Activated T-helper 1 cell treated with anti-CD3 and anti-CD28 coated beads, Interleukin-12 subunit alpha, Interleukin-12 subunit beta, Interleukin-2, Interleukin-4 antibody, amounts not matched to agents 30 ng/mL and 10 ng/mL and 1 ng/mL, durations not matched to agents 14 hours and 24 hours and 36 hours (primary cell): ENCODE measurements at places on chromosomes 13 and 19.
A peak's percentile ranks its signal among the peaks of the same experiment; 100 is the strongest.

DNA sequence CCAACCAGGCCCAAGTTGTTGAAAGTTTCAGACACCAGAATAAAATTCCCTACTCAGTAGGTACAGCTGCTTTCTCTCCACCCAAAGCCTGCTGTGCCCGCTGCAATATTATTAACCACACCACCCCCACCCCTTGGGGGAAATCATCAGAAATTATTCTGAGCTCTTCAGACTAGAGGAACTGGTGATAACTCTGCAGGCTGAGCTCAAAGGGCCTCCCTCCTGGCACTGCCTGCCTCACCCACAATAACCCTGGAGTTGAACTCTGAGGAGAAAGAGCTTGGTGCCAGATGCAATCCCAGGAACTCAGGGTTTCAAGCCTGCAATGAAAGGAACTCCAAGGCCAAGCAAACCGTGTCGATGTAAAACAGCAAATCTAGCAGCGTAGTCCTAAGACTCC, 381.7 kb upstream of the ZNF507 start:
- DNase-seq: no peak

- peak; percentile 40 for DNase-seq
Measured at GRCh38 chr19:4730740-4731171, 7.1 kb upstream of the DPP9 start.

- peak; percentile 46 for DNase-seq
Measured at GRCh38 chr19:38538793-38539528, 78.8 kb downstream of the MAP4K1 start.

DNA sequence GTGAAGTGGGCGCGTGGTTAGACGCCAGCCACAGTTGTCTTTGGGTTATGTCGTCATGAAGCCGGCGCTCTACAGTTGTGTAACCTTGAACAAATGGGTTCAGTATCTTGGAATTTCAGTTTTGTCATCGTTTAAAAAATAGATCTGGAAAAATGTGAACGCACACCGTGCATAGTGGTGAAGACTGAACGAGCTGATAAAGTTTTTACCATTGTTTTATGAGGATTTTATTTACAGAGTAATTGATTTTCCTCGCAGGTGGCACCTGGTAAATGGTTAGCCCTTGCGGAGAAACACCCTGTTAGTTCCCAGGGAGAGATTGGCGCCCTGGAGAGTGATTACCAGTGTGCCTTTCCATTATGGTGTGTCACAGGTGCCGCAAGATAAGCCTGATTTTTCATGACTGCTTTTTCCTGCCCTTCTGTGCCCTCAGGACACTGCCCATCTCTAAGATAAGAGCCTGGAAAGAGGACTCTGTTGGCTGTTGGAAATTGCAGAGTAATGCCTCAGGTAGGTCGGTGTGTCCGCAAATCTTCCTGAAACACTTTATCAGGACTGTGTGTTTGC, 577 bp downstream of the ZNF181 start:
- DNase-seq: no peak

DNA sequence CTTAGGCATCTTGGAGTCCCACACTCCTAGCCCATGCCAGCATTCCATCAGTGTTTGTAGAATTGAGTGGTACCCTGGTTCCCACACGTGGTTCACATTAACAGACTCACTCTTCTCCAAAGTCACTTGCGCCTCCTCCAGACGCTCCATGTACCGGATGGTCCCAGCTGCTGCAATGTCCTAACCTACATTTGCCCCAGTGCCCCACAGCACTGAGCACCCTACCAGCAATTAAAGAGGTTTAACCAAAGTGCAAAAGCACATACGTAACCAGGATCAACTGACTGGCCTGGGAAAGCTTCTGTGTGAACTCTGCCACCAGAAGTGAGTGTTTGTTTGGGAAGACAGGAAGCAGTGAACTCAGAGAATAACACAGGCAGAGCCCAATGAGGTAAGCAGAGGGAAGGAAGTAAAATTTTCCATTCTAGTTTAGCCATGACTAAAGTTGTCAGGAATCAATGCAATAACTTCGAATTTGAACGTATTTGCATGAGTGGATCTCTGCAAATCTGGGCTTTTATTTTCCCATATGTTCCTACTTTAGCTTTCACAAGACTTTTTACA, 7.3 kb upstream of the MEDAG start:
- DNase-seq: no peak

GRCh38 chr19:11033763-11034162, 55.5 kb upstream of the LDLR start:
- no peak for DNase-seq

DNA sequence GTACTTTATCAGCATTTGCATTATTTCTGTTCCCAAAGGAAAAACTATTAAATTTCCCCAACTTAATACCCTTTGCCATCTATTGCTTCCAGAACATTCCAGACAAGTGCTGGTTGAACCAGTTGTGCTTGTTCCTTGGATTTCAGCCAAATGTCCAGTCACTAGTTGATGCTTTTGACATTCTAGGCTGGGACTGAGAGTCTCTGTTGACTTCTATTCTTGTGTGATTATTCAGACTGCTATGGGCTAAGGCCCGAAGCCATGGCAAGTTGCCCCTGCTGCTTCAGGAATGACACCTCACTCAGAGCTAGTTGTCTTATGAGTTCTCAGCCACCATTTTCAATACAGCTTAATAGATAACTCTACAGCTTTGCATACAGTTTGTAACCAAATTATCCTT, 458.1 kb upstream of the ARGLU1 start:
- no peak for DNase-seq

GRCh38 chr13:43838909-43839308, 40.6 kb downstream of the CCDC122 start:
- no peak for DNase-seq

DNA sequence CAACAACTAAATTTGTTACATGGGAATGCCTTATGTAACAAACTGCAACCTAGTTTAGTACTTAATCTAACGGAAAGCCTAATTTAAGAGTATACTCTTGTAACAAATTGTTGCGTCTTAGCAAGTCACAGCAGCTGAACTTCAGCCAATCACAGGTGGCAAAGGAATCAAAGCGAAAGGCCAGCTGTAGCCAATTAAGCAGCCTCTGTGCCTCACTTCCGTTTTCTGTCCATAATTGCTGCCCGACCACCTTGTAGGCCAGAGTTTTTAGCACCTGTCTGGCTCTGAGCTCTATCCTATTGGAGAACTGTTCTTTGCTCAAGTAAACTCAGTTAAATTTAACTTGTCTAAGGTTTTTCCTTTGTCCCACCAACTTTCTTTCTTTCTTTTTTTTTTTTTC, 18.1 kb upstream of the HSPH1 start:
- DNase-seq: no peak

DNA sequence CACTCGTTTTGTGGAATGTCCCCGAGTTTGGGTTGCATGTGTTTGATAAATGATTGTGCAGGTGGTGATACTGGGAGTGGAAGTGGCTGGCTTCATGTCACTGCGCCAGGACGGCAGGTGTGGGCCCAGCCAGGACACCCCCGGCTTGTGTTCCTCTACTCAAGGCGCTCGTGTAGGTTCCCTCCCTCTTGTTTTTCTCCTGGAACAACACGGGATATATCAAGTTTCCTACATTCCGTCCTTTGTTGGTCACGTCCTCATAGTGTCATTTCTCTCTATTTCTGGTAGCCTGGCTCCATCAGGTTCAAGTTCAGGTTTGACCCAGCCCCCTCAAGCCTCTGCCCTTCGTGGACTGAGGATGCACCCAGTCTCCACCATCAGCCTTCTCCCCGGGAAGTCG, 16.3 kb downstream of the IL17D start:
- no peak for DNase-seq

DNA sequence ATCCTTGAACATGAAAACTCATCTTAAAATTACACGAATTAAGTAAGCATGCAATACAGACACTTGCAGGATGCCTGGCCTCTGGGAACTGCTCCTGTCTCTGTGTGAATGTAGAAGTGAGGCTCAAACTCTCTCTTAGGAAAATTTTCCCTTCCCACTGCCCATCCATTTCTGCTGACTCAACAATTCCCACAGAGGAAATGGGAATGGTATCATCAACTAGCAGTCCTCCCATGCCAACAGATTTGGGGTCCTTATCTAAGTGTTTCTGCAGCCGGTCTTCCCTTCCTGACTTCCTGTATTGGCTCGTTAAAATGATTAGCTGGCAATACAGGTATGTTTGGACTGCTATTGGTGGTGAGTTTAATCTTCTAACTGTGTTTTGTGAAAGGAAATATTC, 85.8 kb downstream of the DOCK9 start:
- DNase-seq: no peak

DNA sequence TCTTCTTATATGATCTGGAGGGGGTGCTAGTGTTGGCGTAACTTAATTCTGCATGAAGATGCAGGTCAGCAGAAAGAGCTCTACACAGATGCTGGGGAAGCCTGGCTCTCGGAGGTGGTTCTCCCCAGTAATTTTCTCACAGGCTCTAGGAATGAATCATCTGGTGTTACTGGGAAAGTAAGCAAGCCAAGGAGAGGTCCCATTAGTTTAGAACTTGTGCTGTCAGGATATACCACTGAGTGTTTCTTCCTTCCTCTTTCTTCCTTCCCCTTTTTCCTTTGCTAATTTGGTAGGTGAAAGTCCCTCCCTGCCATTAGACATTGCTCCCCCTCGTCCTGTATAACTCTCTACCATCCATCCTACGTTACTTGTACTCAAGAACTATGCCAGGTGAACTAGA, 68.3 kb downstream of the ATP8A2 start:
- DNase-seq: no peak

DNA sequence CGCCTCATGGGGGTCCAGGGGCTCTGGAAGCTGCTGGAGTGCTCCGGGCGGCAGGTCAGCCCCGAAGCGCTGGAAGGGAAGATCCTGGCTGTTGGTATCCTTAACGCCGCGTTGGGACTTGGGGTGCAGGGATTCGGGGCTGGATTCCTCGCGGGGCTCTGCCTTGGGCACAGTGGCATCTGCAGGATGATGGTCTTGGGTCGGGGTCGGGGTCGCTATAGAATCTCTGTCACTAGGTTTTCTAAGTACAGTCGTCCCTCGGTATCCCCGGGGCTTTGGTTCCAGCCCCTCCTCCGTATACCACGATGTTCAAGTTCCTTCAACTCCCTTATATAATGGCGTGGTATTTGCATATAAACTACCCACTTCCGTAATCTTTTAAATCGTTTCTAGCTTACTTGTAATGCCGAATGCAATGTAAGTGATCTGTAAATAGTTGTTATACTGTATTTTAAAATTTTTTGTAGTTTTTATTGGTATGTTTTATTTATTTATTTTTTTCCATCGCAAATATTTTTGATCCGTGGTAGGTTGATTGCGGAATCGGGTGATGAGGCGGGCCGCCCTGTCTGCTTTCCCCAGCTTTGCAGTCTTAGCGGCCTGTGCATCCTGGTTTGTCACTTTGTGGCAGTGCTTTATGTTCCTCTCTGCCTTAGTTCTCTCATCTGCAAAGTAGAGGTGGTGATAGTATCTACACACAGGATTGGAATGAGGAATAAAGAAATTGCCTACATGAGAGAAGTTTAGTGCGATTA, 606 bp downstream of the ERCC5 start:
- DNase-seq: peak; percentile 31
